ENCODE measurements at places on chromosomes 3 and 15. TPM values are rescaled to one million over a fixed set of nuclear protein-coding genes. Genes with fewer than 3 reads are reported as not detected.

DNA sequence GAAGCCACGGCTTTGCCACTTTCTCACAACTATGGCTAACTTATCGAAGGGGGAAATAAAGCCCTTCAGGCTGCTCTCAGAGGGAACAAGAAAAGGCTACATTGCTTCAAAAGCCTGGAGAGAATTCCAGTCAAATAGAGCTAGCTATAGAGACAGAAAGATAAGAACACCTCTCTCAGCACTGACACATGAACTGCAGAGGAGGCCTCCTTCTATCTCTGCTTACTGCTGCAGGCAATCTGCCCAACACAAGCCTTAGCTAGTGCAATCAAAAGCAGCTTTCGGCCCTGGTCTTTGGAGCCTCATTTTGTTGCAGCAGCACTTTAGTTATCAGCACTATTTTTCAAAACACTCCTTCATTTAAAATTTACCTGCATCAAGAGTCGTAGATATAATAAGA, 118.4 kb upstream of the ROBO1 start:
- no peak overlapping the region for H3K4me3 ChIP-seq
- H3K27ac ChIP-seq, result no peak overlapping the region
- H3K36me3 ChIP-seq, result no peaks in the 10 kb centered on the region

GRCh38 chr3:197015790-197016736, 13.6 kb downstream of the MELTF start:
- no peak overlapping the region for H3K4me3 ChIP-seq
- no peaks in the 10 kb centered on the region for H3K36me3 ChIP-seq
- no peak overlapping the region for H3K27ac ChIP-seq
- no peaks in the 10 kb centered on the region for H3K27me3 ChIP-seq
- DNase-seq, result no peak

DNA sequence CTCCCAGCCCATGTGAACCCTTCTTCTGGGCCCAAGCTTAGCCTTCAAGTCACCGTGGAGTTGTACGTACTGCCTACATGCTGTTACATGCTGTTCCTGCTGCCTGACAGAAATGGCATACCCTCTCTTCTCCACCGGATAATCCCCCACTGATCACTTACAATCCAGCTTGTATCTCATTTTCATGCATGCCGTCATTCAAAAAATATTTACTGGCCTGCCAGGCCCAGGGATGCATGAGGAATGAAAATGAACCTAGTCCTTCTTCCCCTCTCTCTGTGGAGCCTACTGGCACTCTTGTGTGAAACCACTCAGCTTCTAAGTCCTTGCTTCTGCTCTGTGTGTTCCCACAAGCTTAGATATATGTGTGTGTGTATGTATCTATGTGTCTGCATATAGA, 60.6 kb downstream of the WNT5A start:
- DNase-seq, result no peak
- no peaks in the 10 kb centered on the region for H3K4me1 ChIP-seq
- no peaks in the 10 kb centered on the region for H3K36me3 ChIP-seq

Gene OXSM
- total RNA-seq, result 8.0 TPM

Gene XCR1
- total RNA-seq, result 0.18 TPM

- no peaks in the 10 kb centered on the region for H3K4me1 ChIP-seq
- H3K27ac ChIP-seq, result no peak overlapping the region
- no peak for DNase-seq
- H3K36me3 ChIP-seq, result no peaks in the 10 kb centered on the region
- no peak overlapping the region for H3K4me3 ChIP-seq
- H3K27me3 ChIP-seq, result peaks cover 7% of the 10 kb centered on the region
These were observed 1.2 kb upstream of the ADAMTSL3 start for GRCh38 chr15:83652626-83653204.

DNA sequence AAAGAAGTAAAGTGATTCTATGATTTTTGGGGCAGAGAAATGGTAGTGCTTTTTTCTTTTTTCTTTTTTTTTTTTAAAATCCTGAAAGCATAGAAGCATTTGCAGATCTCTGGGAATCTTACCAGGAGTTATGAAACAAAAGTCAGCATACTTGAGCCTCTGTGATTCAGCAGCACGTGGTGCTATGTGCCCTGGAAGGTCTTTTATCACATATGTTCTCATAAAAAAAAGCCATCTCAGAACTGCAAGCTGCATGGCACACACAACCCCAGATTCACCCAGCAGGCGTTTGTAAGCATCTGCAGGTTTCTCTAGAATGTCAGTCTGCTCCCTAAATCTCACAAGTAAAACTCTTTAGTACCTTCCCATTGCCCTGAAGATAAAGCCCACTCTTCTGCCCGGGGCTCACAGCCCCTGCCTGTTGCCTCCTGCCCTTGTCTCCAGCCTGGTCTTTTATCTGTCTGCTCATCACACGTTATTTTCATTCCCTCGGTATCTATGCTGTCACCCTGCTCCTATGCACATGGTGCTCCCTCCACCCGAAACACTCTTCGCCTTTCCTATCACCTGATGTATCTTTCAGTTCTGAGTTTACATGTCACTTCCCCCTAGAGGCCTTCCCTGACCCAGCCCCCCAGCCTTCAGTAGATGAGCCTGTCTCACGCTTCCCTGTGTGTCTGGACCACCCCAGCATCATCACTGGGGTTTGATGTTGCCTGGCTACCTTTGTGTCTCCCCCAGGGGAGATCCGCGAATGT, 72.4 kb downstream of the CHDH start:
- H3K4me1 ChIP-seq, result peaks cover 2% of the 10 kb centered on the region
- H3K36me3 ChIP-seq, result peaks cover 28% of the 10 kb centered on the region
- no peak overlapping the region for H3K27ac ChIP-seq
- peak; percentile 48 for DNase-seq
- no peaks in the 10 kb centered on the region for H3K27me3 ChIP-seq
- H3K4me3 ChIP-seq, result no peak overlapping the region

Gene CLDN1
- 7.1 TPM for total RNA-seq

- no peak overlapping the region for H3K27ac ChIP-seq
- no peaks in the 10 kb centered on the region for H3K27me3 ChIP-seq
- no peak for DNase-seq
- no peak overlapping the region for H3K4me3 ChIP-seq
- H3K36me3 ChIP-seq, result peaks cover 16% of the 10 kb centered on the region
- H3K4me1 ChIP-seq, result no peaks in the 10 kb centered on the region
These were observed 116.2 kb upstream of the LRRFIP2 start for GRCh38 chr3:37290551-37290950.

GRCh38 chr15:39199076-39199475, 381.8 kb upstream of the THBS1 start:
- H3K27me3 ChIP-seq, result no peaks in the 10 kb centered on the region
- H3K4me1 ChIP-seq, result no peaks in the 10 kb centered on the region
- H3K36me3 ChIP-seq, result no peaks in the 10 kb centered on the region
- no peak overlapping the region for H3K4me3 ChIP-seq

Gene FAM3D
- 14.1 TPM for total RNA-seq

GRCh38 chr3:40337136-40338108, 27.9 kb downstream of the EIF1B start:
- H3K27ac ChIP-seq, result no peak overlapping the region
- H3K4me3 ChIP-seq, result no peak overlapping the region
- no peaks in the 10 kb centered on the region for H3K27me3 ChIP-seq
- no peak for DNase-seq
- H3K36me3 ChIP-seq, result no peaks in the 10 kb centered on the region
- H3K4me1 ChIP-seq, result no peaks in the 10 kb centered on the region

- DNase-seq, result peak; percentile 14
- no peak overlapping the region for H3K27ac ChIP-seq
- peaks cover 6% of the 10 kb centered on the region for H3K27me3 ChIP-seq
- H3K4me3 ChIP-seq, result no peak overlapping the region
These were observed 24.7 kb upstream of the KLHL6 start for GRCh38 chr3:183579967-183580900.

DNA sequence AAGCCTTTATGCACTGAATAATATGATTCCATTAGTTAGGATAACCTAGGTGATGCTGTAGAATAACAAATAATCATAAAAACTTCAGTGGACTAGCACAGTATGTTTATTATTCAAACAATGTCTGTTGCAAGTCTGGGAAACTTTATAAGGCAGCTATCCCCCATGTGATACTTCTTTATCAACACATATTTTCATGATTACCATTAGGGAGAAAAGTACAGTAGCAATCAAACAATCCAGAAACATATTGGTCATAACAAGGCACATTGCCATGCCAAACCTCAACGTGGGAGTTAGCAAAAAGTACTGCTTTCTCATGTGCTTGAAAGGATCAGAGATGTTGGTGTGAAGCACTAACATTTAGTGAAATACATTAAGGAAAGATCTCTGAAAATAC, 35.5 kb downstream of the EOMES start:
- H3K27ac ChIP-seq, result no peak overlapping the region
- no peaks in the 10 kb centered on the region for H3K36me3 ChIP-seq
- no peak for DNase-seq

DNA sequence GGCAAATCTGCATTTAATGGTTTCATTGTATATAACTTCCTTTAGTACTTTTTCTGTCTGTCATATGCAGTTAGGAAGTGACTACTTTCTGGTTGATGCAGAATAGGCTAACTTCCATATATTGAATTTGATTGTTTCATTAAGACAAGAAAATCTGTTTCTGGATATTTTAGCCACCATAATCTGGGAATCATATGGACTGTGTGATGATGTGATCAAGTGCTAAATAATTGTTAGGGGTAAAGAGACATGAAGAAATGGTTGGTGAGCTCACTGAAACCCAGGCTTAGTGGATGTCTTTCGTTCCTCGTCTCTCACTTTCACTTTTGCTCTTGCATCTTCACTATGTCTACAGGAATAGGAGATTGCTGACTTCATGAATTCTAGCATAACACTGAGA, 3.5 kb upstream of the MNS1 start:
- no peak overlapping the region for H3K4me3 ChIP-seq
- no peaks in the 10 kb centered on the region for H3K4me1 ChIP-seq
- H3K36me3 ChIP-seq, result no peaks in the 10 kb centered on the region
- H3K27me3 ChIP-seq, result no peaks in the 10 kb centered on the region
- H3K27ac ChIP-seq, result no peak overlapping the region
- DNase-seq, result no peak
